Stimulated activated CD4-positive, alpha-beta T cell treated with anti-CD3 and anti-CD28 coated beads, Interleukin-4, amount 100 ng/mL, for 1 hour (primary cell): ENCODE measurements at places on chromosomes 12 and 14.

- no peak for DNase-seq
Observed at GRCh38 chr14:101064121-101064661, 160.7 kb upstream of the RTL1 start.

- DNase-seq, result no peak
Observed at GRCh38 chr12:54605138-54605970, 16.9 kb upstream of the PPP1R1A start.

GRCh38 chr12:131142891-131143657 lies 189.4 kb downstream of the ADGRD1 start:
- DNase-seq, result no peak

- no peak for DNase-seq
Observed at GRCh38 chr14:105281371-105282097, 19.3 kb downstream of the BRF1 start.

DNA sequence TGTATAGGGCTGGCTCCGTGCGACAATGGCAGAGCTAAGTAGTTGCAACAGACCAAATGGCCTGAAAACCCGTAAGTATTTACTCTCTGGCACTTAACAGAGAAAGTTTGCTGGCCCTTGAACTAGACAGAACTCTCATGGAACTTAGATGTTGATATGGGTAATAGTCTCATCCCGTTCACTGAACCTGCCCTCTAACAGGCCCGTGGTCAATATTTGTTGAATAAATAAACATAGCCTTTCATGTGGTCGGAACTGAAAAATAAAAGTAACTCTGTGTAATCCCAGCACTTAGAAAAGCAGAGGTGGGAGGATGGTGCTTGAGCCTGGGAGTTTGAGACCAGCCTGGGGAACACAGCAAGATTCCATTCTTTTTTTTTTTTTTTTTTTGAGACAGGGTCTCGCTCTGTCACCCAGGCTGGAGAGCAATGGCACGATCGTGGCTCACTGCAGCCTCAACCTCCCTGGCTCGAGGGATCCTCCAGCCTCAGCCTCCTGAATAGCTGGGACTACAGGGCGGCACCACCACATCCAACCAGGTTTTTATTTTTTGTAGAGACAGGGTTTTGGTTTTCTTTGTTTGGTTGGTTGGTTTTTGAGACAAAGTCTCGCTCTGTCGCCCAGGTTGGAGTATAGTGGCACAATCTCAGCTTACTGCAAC lies 29.7 kb downstream of the KDM2B start:
- no peak for DNase-seq

GRCh38 chr12:27233814-27234213 lies 10.3 kb upstream of the STK38L start:
- no peak for DNase-seq

- DNase-seq, result no peak
Observed at GRCh38 chr12:7514416-7514815, 10.8 kb upstream of the CD163 start.

DNA sequence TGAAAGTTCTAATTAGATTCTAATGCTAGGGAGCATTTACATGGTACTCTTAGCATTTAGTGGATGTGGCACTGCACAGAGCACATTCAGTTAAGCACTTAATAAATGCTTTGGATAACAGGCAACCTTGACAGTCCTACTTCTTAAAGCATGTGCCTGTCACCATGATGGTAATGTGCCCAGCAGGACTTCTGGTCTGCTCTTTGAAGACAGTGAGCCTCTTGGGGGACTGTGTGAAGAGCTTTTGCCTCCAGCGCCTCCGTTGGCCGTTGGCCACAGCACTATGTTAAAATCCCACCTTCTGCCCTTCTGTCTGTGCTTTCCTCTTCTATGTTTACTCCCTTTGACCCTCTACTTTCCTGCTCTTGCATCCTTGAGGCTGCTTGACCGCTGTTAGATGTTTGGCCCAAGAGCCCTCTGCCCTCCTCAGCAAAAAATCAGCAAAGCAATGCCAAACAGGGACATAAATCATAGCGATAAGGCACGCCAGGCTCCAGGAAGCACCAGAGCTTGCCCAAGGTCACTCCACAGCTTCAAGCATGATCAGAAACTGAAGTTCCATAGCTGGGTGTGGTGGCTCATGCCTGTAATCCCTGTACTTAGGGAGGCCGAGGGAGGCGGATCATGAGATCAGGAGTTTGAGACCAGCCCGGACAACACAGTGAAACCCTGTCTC lies 8.3 kb downstream of the CDKL1 start:
- DNase-seq, result no peak

DNA sequence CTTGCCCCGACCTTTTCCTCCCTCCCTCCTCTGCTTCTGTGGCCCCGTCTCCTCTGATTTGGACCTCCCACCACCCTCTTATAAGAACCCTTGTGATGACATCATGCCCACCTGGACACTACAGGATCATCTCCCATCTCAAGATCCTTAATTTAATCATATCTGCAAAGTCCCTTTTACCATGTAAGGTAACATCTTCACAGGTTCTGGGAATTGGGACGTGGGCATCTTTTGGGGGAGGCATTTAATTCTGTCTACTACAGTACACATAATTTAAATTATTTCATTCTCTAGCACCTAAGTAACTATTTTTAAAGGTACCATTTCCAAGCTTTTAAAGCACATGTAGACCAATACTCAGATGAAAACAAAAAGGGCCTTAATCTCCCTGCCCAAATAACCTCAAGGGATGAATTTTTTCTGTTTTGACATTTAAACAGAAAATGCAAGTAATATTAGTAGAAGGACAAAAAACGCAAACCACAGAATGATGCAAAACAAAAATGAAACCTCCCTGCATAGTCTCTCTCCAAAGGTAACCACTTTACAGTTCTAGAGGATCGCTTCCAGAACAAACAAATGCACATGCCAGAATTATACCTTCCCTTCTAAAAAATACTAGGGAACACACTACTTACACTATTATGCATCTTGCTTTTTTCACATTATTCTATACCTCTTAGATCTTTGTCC lies 222.1 kb downstream of the AACS start:
- DNase-seq, result no peak

GRCh38 chr14:52089218-52089617 lies 20.4 kb upstream of the NID2 start:
- DNase-seq, result no peak

- DNase-seq, result no peak
Observed at GRCh38 chr14:102189874-102190273, 50.2 kb downstream of the WDR20 start.

GRCh38 chr14:105334383-105335230 lies 20.1 kb downstream of the PACS2 start:
- DNase-seq, result no peak

- DNase-seq, result no peak
Observed at GRCh38 chr14:55441286-55441685, 870 bp upstream of the TBPL2 start.

DNA sequence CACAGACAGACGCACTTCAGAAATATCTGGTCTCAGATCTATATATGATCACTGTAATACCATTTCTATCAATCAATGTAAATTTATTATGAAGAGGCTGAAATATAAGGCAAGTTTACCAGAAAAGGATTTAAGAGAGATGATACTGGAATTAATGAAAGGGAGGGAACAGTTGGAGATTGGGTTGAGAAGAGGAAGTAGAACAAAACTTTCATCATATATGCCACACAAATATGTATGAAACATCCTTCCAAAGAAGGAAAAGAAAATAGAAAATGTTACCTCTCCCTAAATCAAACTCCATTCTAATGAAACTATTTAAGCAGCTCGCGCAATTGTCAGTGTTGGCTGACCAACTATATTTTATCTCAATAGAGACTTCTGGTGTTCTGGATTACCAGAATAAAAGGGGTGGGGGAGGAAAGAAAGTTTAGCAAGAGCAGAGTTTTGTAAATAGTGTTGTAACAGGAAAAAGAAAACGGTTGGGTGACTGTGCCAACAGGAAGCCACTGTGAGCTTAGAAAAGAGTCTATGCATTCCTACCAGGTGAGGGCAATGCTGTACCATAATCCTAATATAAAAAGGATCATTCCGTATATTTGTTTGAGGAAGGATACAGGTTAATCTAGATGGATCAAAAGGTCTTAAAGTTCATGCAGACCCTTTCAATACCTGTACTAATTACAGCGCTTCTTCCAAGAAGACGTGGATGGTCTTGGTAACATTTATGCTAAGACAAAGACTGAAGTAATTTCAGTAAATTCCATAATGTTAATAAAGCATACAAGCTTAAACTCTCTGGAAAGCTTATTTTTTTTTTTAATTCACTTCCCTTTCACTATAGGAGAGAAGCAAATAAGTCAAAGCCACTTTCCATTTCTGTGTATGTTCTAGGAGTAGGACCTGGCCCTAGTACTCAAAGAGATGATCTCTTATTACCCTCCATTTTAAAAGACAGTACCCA lies 14.5 kb upstream of the LLPH start:
- DNase-seq, result no peak

DNA sequence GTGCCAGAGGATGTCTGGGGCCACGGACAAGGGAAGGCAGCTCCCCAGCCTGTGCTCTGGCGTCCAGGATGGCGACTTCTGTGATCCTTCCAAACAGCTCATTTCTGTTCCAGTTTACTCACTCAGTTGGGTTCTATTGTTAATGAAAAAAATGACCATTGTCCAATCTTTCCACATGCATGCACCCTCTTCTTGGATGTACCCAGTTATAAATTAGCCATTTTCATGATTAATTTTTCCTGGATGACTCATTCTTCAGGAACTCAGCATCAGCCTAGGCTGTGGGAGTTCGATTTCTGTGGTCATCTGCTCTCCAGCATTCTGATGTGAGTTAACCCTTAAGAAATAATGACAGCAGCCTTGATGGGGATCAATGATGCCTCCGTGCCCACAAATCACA lies 926.8 kb downstream of the BCL11B start:
- no peak for DNase-seq

DNA sequence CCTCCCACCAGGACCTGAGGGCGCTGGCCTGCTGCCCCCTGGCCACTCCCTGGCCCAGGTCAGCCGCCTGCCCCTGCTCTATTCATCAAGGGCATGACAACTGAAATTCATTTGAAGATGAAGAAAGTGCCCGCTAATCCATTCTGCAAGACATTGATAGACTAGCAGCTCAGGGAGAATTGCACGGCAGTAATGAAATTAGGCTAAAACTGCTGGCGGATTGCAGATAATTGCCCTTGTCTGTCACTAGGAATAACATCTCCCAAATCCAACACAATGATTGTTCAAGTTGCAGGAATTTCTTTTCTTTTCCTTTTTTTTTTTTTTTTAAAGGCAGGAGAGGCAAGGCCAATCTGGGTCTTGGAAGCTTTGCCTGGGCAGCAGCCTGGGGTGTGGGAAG lies 44.5 kb downstream of the MVK start:
- no peak for DNase-seq

- DNase-seq, result no peak
Observed at GRCh38 chr14:32382704-32383103, 53.6 kb downstream of the AKAP6 start.

- no peak for DNase-seq
Observed at GRCh38 chr12:12645485-12645884, 33.8 kb downstream of the CREBL2 start.

DNA sequence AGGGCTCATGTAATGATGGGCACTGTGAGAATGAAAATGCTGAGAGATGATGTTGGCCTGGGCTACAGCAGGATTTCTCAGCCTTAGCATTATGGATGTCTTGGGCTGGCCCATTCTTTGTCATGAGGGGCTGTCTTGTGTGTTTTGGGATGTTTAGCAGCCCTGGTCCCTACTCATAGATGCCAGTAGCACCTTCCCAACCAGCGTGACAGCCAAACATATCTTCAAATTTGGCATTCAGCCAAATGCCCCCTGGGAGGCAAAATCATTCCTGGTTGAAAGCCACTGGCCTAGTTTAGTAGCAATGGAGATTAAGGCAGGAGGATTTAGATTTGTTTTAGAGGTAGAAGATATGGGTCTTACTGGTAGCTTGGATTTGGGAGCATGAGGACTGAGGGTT lies 26.6 kb downstream of the UBE3B start:
- DNase-seq, result no peak

GRCh38 chr12:50765095-50765911 lies 1.4 kb downstream of the ATF1 start:
- peak; percentile 23 for DNase-seq

DNA sequence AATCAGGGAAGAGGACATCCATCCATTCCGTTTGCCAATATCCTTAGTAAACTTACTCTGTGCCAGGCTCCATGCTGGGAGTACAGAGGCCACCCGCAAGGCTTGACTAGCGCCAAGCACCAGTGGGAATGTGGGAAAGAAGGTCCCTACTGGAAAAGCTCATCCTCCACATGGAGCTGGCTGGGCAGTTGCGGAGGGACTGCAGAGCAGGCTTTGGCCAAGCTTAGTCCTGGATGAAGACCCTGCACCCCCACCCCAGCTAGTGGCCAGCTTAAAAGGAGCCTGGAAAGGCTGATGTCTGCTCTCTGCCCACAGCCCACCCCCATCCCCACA lies 22.4 kb upstream of the EIF2B2 start:
- DNase-seq, result no peak

DNA sequence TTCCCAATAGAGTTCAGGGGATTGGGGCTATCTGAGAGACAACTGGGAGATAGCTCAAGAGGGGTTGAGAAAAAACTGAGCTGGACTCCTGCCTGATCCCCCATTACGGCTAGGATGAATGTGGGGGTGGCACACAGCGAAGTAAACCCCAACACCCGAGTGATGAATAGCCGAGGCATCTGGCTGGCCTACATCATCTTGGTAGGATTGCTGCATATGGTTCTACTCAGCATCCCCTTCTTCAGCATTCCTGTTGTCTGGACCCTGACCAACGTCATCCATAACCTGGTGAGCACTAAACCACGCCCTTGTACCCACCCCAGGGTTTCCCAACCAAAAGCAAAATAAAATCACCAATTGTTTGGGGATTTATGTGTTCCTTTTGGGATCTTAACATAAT lies 1.0 kb downstream of the ORMDL2 start:
- DNase-seq, result no peak

DNA sequence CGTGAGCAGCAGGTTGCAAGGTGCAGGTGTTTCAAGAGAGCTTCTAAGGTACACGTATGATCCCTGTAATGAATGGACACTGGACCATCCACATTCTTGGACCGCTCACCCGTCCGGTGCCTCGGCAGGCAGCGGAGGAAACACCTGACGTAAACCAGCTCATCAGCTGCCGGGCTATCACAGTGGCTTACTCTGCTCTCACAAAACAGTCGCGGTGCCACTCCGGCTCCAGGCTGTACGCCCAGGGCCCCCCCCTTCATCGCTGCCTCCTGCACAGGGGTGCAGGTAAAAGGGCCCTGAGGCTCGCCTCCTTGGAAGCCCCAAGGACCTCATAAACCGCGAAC lies 436 bp downstream of the VPS33A start:
- DNase-seq, result no peak

DNA sequence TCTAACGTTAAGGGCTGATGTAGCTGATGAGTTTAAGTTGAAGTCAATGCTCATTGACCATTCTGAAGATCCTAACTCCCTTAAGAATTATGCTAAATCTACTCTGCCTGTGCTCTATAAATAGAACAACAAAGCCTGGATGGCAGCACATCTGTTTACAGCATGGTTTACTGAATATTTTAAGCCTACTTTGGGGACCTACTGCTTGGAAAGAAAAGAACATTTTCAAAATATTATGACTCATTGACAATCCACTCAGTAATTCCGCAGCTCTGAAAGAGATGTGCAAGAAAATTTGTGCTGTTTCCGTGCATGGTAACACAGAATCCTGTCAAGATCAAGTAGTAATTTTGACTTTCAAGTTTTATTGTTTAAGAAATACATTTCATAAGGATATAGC lies 35.0 kb upstream of the NAV3 start:
- DNase-seq, result no peak
